ENCODE measurements at places on chromosomes 16 and 17. TPM values are rescaled to one million over a fixed set of nuclear protein-coding genes. Genes with fewer than 3 reads are reported as not detected.

- DNase-seq: no peak
These were observed 102.7 kb downstream of the UTP18 start for GRCh38 chr17:51362811-51363585.

DNA sequence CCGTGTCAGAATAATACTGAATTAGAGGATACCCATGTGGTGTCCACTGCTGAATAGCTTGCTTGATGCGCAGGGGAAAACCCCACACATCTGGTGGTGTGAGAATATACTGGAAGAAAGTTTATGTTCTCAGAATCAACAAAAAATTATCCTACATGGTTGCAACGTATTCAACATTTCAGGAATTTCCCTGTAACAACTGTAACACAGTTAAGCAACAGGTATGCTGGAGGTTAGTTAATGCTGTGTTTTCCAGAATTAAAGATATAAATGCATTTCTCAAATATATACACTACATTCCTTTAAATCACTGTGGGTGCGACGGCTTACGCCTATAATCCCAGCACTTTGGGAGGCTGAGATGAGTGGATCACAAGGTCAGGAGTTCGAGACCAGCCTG, 5.4 kb downstream of the CNOT1 start:
- no peak for DNase-seq

- DNase-seq: no peak
These were observed 6.2 kb upstream of the KANSL1 start for GRCh38 chr17:46199379-46199778.

DNA sequence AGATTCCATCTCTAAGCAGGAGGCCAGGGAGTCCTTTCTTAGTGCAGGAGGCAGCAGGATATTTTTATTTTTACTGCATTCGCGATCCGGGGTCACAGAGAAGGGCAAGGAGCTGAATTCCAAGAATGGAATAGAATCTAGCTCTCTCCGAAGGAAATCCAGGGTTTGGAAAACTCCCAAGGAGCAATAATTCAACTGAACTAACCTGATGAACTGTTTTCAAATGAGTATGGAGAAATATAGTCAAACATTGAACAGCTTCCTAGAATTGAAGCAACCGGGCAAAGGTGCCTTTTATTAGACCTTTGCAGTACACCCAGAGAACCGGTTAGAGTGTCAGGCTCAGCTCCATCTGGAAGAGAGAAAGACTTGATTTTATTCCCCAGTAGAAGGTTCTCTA, 120.7 kb upstream of the MAF start:
- no peak for DNase-seq

DNA sequence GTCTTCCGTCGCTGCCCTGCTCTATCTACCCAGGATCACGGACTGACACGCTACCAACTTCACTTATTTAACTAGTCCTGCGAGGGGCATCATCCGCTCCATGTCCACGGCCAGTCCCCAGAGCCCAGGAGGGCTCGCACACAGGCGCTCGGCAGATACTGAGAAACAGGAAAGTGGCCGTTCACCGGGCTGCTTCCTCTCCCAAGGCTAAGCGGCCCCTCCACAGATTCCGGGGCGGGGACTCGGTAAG, 388 bp downstream of the OXLD1 start:
- no peak for DNase-seq

DNA sequence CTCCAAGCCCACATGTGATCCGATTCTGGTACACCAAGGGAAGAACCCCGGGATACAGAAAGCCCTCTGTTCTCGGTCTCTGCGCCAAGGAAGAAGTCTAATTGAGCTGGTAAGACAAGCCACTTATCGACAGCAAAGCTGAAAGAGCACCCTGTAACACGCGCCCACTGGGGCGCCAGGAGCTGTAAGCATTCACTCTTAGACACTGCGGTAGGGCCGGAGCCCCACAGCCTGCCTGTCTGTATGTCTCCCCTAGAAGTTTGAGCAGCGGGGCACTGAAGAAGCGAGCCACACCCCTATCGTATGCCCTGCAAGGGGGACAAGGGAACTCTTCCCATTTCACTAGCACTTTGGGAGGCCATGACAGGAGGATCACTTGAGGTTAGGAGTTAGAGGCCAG, 27.0 kb upstream of the MEIOC start:
- no peak for DNase-seq

DNA sequence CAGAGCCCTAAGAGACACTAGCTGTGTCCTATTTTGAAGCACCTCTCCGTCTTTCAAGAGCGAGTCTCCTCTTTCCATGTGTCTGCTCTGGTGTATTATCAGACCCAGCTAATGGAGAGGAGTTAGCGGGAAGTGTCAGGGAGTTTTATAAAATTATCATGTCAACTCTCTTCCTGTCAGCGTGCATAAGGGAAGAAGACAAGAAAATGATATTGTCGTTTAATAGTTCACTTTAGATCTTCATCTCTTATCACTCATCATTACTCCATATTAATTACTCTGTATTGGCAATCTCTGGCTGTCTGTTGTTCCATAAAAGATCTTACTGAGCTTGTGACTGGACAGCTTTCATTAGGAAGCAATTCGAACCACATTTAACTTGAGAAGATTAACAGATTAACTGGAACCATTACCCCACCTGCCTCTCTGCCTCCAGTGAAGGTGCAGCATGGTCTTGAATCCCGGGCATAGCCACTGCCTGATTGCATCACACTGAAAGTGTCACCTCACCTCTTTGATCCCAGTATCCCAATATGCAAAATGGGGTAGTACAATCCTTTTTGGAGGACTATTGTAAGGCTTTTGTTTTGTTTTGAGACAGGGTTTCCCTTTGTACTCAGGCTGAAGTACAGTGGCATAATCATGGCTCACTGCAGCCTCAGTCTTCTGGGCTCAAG, 121.1 kb downstream of the TMEM114 start:
- no peak for DNase-seq

GRCh38 chr16:66014221-66014620, 352.3 kb upstream of the CDH5 start:
- DNase-seq: no peak

GRCh38 chr17:70804161-70804560, 634.8 kb downstream of the KCNJ2 start:
- DNase-seq: no peak

DNA sequence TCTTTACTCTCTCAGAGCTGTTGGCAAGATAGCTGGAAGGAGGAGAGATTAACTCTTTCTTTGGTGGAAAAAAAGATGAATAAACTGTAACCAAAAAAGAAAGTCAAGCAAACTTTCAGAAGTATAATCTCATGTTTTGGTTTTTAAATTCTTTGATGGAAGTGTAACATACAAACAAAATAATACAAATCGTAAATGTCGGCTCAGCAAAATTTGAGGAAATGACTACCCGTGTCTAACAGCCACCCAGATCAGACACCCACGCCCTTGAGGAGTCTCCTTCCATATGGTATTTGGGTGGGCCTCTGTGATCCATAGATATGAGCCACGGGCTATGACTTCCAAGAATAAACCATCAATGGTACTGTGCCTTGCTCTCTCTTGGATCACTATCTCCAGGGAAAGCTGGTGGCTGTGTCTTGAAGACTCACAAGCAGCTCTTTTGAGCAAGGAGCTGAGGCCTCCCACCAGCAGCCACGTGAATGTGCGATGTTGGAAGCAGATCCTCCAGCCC, 9.6 kb upstream of the CD300C start:
- no peak for DNase-seq

DNA sequence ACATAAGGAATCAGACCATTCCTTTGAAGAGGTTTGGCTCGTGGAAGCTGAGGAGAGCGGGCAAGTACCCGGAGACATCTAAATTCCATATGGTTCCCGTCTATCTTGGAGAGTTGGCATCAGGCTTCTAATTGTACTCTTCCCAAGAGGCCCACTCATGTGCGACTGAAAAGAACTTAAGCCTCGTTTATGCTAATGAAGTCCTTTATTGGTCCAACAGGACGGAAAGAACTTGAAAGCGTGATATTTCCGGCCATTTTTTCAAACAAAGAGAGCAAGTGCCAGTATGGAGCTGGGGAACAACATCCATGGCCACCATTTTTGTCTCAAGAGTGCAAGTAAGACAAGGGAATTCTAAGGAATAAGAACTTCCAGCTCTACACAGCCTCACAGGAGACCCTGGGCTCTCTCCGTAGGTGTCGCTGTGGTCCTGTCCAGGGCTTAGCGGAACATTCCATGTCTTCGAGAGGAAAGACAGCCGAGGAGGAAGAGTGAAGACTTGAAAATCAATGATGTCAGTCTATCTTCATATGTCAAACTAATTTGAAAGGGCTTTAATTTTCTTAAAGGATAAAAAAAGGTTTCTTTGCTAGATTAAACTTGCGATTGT, 566.0 kb upstream of the PSMD7 start:
- no peak for DNase-seq

- DNase-seq: no peak
These were observed 246.9 kb downstream of the PRKCA start for GRCh38 chr17:66549311-66549704.

DNA sequence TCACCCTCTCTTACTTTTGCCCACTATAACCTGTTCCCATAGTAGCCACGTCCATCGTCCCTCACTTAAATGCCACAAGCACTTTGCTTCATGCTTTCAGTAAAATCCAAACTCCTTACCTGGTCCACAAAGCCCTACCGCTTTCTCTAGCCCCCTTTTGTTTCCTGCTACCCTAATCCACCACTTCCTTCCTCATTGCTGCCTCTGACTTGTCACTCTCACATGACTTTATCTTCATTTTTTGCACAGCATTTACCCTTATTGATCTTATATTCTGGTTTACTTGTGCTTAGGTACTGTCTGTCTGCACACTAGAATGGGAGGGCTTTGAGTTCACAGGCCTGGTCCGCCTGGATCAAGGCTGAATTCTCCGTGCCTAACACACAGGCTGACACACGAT, 340.0 kb downstream of the XYLT1 start:
- DNase-seq: no peak

DNA sequence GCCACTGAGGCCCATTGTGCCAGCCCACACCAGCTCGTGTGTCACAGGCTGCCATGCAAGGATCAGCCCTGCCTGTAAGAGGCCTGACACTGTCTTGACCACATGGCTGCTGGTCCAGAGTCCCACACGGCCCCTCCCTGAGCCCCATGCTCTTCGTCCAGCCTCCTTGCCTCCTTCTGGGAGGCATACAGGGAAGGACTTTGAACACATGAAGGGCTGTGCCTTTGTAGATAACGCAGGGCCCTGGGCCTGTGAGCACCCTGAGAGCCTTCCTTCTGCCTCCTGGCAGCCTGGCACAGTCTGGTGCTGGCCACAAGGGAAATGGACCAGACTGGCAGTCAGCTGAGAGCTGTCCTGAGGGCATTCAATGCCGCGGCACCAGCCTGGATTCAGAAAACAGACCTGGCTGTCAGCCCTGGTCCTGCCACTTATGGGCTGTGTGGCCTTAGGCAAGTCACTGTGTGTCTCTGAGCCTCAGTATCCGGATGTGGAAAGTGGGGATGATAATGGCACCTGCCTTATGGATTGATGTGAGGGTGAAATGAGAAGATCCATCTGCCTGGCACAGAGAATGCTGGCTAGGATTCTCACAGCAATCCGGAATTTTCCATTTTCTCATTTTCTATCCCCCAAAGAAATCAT, 19.2 kb upstream of the SPNS2 start:
- DNase-seq: no peak

FOXN1 gene
- total RNA-seq: not detected

CALB2 gene
- total RNA-seq: not detected

KRTAP9-4 gene
- total RNA-seq: not detected

PDE6G gene
- 5.8 TPM for total RNA-seq

Data from activated naive CD4-positive, alpha-beta T cell treated with anti-CD3 and anti-CD28 coated beads, Interleukin-2, amount 50 U/mL, for 72 hours (primary cell).